Pancreas (tissue), 10 donors: ENCODE measurements at places on chromosomes 5 and 9. TPM values are rescaled to one million over a fixed set of nuclear protein-coding genes. Genes with fewer than 3 reads are reported as not detected.

The BARX1 gene
- not detected for total RNA-seq

The SLC25A2 gene
- 0.19 TPM for total RNA-seq

The SLC6A18 gene
- not detected for total RNA-seq

The CSF2 gene
- 0.19 TPM for total RNA-seq

The ARHGEF28 gene
- 18.2 TPM for total RNA-seq

DNA sequence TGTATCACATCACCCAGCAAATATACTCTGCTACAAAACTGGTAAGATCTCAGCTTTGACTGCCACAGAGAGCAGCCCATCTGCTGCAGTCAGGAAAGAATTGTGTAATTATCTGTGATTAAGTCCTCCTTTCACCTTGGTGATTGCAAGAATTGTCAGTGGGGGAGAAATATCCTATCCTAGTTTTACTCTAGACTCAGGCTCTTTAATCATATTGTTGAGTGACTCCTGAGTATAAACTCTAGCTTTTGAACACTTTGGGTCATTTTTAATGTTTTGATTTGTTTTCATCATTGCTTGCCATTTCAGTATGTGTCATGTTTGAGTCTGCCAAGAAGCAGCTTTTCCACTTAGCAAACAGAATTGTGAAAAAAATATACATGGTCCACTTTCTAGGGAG, 32.1 kb downstream of the VCAN start:
- DNase-seq, result no peak

- no peak for DNase-seq
Observed at GRCh38 chr9:127142291-127142690, 19.9 kb upstream of the ANGPTL2 start.

DNA sequence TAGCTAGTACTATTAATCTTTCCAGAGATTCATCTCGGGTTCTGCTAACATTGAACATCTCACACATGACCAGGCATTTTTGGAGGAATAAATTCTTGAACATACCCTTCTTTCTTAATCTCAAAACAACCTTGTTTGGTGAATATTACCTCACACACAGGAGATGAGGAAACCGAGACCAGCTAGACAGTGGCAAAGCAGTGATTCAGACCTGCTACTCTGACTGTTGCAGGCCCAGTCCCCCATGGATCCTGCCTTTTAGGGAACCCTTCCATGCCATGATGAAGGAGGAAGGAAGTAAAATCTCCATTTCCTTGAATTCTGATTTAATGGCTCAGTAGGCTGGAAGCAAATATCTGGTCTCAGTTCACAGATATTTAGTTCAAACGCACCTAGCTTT, 2.6 kb downstream of the PCSK5 start:
- no peak for DNase-seq

DNA sequence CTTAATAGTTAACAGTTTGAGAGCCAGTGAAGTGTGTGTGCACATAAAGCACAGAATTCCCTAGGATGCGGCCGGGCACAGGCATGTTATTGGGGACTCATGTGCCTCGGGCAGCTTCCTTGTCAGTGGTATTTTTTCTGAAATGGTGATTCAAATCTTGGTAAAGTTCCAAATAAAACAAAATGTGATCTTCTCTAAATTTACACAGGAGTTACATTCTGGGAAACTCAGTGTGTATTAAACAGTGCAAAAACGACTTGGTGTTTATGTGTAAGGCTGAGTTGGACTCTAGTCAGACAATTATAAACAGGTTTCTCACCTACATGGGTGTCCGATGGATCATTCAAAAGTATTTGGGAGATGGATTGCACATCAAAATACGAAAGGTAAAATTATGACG, 48.9 kb downstream of the BOD1 start:
- no peak for DNase-seq

DNA sequence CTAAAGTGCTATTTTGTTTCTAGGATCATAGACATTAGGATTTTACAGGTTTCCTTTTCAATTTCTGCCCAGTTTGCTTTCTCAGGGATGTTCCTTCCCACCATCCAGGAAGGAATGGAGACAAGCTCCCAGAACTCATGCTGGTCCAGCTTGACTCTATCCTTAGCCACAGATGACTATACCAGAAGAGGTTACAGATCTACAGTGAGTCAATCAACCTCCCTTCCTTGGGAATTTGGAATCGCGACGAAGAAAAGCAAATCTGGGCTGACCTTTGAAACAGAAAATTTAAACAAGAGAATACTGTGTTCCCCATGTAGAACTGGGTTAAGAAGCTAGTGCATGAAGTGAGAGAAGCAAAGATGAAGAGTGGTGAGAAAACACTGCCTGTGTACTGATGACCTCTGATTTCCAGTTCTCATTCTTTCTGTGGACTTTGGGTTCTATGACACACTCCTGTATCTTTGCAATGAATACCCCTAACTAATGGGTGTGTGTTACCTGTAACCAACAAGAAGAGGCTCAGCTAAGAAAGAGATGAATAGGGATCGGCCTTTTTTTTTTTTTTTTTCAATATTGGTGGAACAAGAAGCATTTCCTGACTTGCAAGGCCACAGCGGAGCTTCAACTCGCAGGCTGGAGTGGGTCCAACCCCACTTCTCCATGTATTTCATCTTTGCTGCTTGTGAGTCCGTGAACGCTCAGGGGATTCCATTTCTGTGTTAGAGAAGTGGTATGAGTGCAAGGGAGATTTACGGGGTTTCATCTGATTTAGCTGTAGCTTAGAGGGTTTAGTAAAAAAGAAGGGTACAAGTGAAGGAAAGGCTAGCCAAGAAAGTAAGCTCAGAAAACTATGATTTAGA, 563.9 kb upstream of the CLINT1 start:
- no peak for DNase-seq

DNA sequence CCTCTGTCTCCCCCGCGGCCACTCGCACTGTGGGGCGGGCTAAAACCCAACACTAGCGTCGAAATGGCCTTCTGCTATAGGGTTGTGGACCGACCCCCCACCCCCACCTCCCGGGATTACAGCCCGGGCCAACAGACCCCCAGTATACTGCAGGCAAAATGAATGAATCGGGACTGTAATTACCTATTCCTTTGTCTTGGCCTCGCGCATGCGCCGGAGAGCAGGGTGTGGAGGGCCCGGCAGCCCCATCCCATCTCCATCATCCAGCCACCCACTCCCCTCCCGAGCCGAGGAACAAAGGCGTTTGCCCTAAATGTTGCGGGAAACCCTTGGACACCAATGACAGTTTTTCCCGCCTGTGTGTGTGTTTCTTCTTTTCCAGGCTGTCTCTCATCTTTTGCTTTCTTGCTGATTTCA, 1.6 kb downstream of the BASP1 start:
- no peak for DNase-seq
